ENCODE measurements at places on chromosomes 7 and 10.

GRCh38 chr7:92945840-92946239 is 109.5 kb upstream of the CDK6 start:
- DNase-seq, result no peak

DNA sequence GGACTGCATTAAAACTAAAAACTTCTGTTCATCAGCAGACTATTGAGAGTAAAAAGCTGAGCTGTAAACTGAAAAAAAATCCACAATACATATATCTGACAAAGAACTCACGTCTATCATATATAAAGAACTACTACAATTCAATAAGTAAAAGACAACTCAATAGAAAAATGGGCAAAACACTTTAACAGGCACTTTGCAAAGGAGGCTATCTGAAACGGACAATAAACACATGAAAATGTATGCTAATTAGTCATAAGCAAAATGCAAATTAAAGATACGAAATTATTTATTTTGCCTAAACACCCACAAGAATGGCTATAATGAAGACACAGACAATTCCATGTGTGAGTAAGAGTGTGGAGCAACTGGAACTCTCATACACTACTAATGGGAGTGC is 18.1 kb downstream of the CARD11 start:
- DNase-seq, result no peak

DNA sequence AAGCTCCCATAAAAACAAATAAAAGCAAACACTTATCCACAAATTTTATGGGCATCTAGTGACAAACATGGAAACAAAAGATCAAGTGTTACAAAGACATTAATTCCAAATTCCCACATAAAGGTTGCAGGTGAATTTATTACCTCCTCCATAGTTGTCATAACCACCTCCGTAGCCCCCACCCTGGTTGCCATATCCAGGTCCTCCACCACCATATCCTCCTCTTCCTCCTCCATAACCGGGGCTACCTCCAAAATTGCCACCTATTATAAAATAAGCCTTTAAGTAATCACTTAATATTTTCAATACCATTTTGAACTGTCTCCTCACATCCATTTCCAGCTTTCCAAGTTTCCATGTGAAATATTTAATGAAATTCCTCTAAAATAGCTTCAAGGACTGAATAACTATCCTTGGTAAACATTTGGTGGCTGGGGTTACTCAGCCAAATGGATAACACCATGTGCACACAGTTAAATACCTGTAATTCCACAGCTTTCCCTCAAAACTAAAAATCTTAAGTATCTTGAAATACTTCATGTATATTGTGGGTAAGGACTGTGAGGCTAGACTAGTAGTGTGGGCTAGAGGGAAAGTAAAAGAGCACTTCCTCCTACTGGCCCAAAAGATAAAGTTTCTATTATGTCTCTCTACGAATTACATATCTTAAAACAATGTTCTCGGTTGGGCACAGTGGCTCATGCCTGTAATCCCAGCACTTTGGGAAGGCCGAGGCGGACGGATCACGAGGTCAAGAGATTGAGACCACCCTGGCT is 6.9 kb downstream of the HNRNPA2B1 start:
- DNase-seq, result no peak

- DNase-seq, result no peak
These were observed 24.3 kb downstream of the CSTF2T start for GRCh38 chr10:51675088-51675487.

GRCh38 chr10:75462865-75463264 is 31.4 kb downstream of the LRMDA start:
- no peak for DNase-seq

DNA sequence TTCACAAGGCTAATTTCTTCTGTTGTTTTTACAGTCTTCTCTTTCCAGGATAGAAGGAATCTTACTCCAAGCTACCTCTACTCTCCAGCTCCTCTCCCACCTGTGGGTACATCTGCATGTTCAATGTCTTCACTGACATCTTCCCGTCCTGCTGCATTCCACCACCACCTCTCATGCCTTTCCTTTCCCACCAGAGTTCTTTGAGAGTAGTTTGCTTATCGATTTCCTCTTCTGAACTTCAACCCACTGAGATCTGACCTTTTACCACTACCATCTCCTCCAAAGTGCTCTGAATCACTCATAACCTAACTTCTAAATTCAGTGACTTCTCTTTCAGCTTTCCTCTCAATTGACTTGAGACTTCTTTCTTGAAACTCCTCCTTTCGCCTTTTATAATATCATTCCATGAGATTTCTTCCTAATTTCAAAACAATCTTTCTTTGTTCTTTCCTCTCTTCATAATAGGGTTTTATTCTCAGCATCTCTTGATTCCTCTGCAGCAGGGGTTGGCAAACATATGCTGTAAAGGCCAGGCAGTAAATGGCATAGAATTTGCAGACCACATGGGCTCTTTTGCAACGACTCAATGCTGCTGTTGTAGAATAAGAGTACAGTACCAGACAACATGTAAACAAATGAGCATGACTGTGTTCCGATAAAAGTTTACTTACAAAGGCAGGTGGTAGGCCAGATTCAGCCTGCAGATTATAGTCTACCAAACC is 22.1 kb downstream of the ACSL5 start:
- DNase-seq, result no peak

- no peak for DNase-seq
These were observed 377.7 kb upstream of the KLF6 start for GRCh38 chr10:4162571-4163286.

GRCh38 chr10:129866894-129867293 is 97.2 kb downstream of the EBF3 start:
- no peak for DNase-seq

DNA sequence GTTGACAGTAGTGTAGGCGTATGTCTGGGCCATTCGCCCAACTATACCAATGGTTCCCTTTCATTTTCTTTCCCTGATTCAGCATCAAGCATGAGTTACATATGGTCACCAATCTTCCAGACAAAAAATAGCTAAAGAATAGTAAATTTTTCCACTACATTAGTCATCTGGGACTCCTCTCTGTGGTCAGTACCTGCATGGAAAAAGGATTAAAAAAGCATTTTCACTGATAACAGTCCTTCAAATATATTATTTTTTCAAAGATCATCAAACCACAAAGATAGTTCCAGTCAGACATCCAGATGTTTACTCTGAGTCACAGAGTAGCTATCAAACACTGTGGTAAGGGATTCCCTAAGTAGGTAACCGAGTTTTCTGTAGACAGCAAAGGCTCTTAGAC is 302.6 kb upstream of the SEMA3D start:
- DNase-seq, result no peak

GRCh38 chr7:146375170-146375569 is 258.6 kb downstream of the CNTNAP2 start:
- DNase-seq, result no peak

GRCh38 chr10:78947733-78948132 is 121.0 kb upstream of the ZMIZ1 start:
- no peak for DNase-seq

DNA sequence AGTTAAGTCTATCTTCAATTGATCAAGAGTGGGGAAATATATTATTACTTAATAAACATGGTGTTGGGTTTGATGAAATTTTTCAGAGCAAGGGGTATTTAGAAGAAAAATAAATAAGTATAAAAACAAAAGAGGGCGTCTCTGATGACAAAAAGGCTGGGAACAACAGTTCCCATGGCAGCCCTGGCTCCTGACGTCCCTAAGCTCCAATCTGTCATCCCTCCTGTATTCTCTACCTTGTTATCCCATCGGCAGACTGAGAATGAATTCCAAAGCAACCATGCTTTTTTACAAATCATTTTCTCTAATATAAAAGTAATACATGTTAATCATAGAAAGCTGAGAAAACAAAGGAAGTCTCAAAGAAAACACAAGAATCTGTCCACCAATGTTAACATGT is 55.5 kb downstream of the SORBS1 start:
- DNase-seq, result no peak

GRCh38 chr7:144398291-144398690 is 5.2 kb downstream of the NOBOX start:
- no peak for DNase-seq

DNA sequence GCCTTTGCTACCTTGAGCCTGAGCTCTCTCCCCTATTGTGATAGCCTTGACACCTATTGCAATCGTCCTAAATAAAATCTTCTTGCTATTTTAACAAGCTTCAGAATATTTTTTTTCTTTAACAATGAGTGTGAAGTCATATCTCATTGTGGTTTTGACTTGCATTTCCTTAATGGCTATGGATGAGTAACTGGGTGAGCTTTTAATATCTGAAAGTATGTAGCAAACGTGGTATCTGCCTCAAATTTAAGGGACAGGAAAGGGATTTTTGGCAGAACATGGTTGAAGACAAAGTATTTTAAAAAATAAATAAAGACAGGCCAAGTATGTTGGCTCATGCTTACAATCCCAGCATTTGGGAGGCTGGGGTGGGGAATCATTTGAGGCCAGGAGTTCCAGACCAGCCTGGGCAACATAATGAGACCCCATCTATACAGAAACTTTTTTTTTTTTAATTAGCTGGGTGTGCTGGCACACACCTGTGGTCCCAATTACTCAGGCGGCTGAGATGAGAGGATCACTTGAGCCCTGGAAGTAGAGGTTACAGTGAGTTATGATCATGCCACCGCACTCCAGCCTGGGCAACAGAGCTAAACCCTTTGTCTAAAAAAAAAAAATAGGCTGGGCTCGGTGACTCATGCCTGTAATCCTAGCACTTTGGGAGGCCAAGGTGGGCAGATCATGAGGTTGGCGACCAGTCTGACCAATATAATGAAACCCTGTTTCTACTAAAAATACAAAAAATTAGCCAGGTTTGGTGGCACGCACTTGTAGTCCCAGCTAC is 319.3 kb upstream of the NRP1 start:
- no peak for DNase-seq

DNA sequence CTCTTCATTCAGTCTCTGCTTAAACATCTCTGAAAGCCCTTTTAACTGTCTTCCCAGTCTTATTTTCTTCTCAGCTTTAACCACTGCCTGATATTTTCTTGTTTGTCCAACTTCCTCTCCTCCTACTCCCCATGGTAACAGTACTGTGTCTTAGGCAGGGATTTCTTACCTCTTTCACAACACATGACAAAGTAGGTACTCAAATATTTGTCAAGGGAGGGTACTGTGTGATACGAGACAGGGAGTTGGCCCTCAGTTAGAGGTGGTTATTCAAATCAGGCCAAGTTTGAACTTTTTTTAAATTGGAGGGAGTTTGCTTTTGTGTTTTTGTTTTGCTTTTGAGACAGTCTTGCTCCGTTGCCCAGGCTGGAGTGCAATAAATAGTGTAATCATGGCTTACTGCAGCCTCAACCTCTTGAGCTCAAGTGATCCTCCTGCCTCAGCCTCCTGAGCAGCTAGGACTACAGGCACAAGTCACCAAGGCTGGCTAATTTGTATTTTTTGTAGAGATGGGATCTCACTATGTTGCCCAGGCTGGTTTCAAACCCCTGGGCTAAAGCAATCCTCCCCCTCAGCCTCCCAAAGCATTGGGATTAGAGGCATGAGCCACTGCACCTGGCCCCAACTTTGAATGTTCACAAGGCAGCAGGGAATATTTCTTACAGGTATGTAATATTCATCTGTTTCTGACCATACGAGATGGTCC is 2.5 kb upstream of the KPNA7 start:
- no peak for DNase-seq

DNA sequence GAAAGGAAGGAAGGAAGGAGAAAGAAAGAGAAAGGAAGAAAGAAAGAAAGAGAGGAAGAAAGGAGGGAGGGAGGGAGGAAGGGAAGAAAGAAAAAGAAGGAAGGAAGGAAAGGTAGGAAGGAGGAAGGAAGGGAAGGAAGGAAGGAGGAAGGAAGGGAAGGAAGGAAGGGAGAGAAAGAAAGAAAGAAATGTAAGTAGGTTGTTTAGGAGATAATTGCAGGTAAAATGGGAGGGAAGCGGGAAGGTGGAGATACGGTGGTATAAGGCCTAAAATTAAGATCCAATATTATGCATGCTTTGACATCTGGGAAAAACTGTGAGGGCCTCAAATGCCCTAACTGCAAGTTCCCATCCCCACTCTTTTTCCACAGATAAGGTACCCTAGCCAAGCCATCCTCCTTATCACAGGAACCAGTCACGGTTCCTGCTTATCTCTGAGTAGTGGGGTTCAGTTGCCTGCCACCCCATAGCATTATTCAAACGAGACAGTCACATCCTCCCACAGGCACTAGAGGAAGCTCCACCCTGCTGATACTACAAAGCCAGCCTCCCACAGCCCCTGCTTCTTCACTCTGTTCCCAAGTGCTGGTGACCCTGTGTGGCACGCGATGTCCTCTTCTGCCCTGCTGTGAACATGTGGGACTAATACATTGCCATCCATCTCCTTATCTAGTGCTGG is 28.7 kb downstream of the ST8SIA6 start:
- DNase-seq, result no peak

- no peak for DNase-seq
These were observed 19.0 kb downstream of the CLEC2L start for GRCh38 chr7:139542308-139543151.

DNA sequence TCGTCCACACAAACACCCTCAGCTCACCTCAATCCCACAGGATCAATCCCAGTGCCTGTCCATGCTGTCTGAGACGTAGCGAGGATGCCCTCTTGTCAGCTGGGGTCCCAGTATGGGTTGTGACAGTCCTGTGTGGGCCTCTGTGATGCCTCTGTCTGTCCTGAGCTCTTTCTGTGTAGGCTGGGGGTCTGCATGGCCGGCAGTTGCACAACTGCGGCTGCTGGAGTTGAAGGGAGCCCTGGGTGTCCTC is 12.4 kb downstream of the ANTXRL start:
- no peak for DNase-seq

DNA sequence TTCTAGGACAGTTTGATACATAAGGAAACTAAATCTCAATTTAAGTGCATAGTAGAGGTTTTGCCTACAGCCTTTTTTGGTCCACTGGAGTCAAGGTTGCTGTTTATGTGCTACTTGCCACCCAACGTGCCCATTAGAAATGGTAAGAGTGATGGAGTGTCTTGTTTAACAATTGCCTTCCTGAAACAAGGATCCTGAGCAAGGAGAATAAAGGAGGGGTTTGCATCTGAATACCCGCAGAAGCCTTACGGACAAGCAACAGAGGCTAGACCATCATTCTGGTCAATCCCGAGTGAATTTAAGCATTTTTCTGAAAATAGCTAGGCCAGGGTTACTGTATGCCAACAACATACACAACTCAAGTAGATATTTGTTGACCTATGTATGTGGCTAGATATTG is 63.6 kb downstream of the MARCHF5 start:
- no peak for DNase-seq

- DNase-seq, result no peak
These were observed 20.0 kb upstream of the SRI start for GRCh38 chr7:88239852-88240251.

- DNase-seq, result no peak
These were observed 92.9 kb upstream of the SH2B2 start for GRCh38 chr7:102193806-102194205.

GRCh38 chr10:7417103-7417623 is 6.3 kb upstream of the SFMBT2 start:
- peak; percentile 21 for DNase-seq
